ENCODE measurements at places on chromosomes 11 and 22. TPM values are rescaled to one million over a fixed set of nuclear protein-coding genes. Genes with fewer than 3 reads are reported as not detected.

Gene ACR
- total RNA-seq, result not detected

Gene OR5P2
- not detected for total RNA-seq

Gene PLAAT2
- total RNA-seq, result not detected

Gene CALCB
- not detected for total RNA-seq

Gene MRGPRX4
- total RNA-seq, result not detected

Gene MAJIN
- total RNA-seq, result not detected
